Immature natural killer cell (primary cell): ENCODE measurements at places on chromosomes 4 and X.

DNA sequence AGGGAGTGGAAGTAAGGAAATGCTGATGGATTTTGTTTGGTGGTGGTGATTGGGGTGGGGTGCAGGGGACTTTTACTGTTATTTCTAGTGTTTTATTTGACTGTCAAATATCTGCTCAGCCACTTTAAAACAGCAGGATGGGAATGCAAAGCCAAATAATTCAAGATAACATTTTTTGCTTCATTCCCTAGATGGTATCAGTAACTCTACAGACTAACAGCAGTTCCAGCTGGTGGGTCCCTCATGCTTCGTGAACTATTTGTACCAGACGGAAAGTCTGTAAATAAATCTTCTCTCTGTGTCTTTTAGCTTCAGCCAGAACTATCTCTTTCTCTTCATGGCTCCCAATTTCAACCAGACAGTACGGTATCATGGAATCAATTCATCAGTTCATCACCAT, 27.5 kb downstream of the GPR143 start:
- H3K36me3 ChIP-seq, result no peaks in the 10 kb centered on the region
- H3K4me1 ChIP-seq, result no peaks in the 10 kb centered on the region
- peaks cover 4% of the 10 kb centered on the region for H3K27me3 ChIP-seq
- no peak for DNase-seq
- H3K27ac ChIP-seq, result no peak overlapping the region

GRCh38 chrX:51336584-51336983, 4.0 kb downstream of the NUDT10 start:
- no peaks in the 10 kb centered on the region for H3K27me3 ChIP-seq
- H3K27ac ChIP-seq, result no peak overlapping the region
- no peaks in the 10 kb centered on the region for H3K36me3 ChIP-seq
- peaks cover 3% of the 10 kb centered on the region for H3K4me1 ChIP-seq
- no peak overlapping the region for H3K4me3 ChIP-seq

DNA sequence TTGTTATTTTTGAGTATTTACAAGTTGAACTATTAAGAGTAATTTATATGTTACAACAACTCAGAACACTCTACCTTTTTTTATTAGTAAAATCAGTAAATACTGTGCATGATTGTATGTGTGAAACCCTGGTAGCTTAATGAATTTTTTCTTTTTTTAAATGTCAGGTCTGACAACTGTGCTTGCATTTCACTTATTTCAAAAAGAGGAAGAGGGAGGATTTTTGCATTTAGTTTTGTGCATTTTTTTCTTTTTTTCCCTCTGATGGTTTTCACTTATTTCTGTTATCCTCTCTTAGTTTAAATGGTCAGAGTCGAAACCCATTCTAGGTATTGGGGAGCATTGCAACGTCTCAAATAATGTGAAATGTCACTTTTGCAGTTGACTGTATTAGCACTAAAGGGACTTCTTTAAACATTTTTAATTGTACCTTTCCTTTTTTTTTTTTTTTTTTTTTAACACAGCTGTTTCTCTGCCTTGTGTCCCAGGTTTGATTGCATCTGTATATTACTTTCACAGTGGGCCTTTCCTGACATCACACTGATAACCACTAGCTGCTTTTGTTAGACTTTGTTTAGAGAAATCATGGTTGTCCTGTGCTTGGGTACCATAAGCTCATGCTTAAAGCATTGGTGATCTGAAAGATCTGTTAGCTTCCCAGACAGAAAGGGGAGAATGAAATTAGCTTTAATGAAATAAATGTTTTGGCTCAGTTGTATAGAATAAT, 28.5 kb downstream of the MOB1B start:
- no peak for DNase-seq
- H3K27ac ChIP-seq, result peak overlapping the region; percentile 57

- H3K27me3 ChIP-seq, result peaks cover 7% of the 10 kb centered on the region
- H3K4me3 ChIP-seq, result peak overlapping the region; percentile 55
- DNase-seq, result no peak
- H3K36me3 ChIP-seq, result peaks cover 11% of the 10 kb centered on the region
- H3K27ac ChIP-seq, result peak overlapping the region; percentile 84
Observed at GRCh38 chr4:336099-336892, 1.3 kb upstream of the ZNF141 start.

GRCh38 chrX:86724277-86724676, 576.0 kb downstream of the DACH2 start:
- no peak overlapping the region for H3K4me3 ChIP-seq
- H3K36me3 ChIP-seq, result no peaks in the 10 kb centered on the region
- H3K27ac ChIP-seq, result no peak overlapping the region
- H3K4me1 ChIP-seq, result no peaks in the 10 kb centered on the region
- H3K27me3 ChIP-seq, result no peaks in the 10 kb centered on the region

DNA sequence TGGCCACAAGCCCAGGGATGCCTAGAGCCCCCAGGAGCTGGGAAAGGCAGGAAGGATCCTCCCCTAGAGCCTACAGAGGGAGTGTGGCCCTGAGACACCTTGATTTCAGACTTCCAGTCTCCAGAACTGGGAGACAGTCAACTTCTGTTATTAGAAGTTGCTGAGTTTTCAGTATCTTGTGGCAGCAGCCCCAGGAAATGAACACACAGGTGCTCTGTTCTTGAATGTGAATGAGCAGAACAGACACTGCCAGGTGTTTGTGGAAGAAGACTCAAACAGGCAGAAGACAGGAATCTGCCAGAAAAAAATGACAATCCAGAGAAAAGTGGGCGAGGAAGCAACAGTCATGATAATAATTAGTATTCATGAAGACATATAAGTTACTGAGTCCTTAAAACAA, 64.5 kb upstream of the STS start:
- peaks cover 89% of the 10 kb centered on the region for H3K4me1 ChIP-seq
- H3K4me3 ChIP-seq, result peak overlapping the region; percentile 78
- H3K27me3 ChIP-seq, result peaks cover 6% of the 10 kb centered on the region
- no peaks in the 10 kb centered on the region for H3K36me3 ChIP-seq

- H3K4me3 ChIP-seq, result no peak overlapping the region
- no peak overlapping the region for H3K27ac ChIP-seq
- H3K4me1 ChIP-seq, result no peaks in the 10 kb centered on the region
- H3K36me3 ChIP-seq, result no peaks in the 10 kb centered on the region
- H3K27me3 ChIP-seq, result peaks cover 2% of the 10 kb centered on the region
Observed at GRCh38 chr4:113276464-113277170, 227.2 kb downstream of the ANK2 start.

- H3K27me3 ChIP-seq, result no peaks in the 10 kb centered on the region
- H3K4me1 ChIP-seq, result peaks cover 81% of the 10 kb centered on the region
- H3K36me3 ChIP-seq, result no peaks in the 10 kb centered on the region
- no peak overlapping the region for H3K4me3 ChIP-seq
- DNase-seq, result no peak
Observed at GRCh38 chr4:101115887-101116286, 231.4 kb downstream of the PPP3CA start.

GRCh38 chr4:81627590-81627989, 155.9 kb upstream of the RASGEF1B start:
- peaks cover 2% of the 10 kb centered on the region for H3K27me3 ChIP-seq
- H3K27ac ChIP-seq, result no peak overlapping the region
- H3K4me1 ChIP-seq, result no peaks in the 10 kb centered on the region
- no peaks in the 10 kb centered on the region for H3K36me3 ChIP-seq
- no peak overlapping the region for H3K4me3 ChIP-seq

DNA sequence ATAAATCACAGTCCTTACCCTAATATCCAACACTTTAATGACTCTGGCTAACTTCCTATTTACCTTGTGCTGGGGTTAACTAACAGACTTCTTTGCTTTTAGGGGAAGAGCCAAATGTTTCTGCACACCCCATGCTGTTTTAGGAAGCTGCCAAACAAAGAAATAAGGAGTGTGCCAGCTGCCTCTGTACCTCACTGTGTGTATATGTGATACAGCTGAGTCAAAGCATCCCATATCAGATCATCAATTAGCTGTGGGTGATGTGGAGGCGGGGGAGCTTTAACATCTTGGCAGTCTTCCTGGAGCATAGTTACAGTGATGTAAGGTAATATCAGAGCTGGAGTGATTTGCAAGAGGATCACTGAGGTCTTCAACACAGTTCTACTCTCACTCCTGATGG, 95.4 kb downstream of the COL25A1 start:
- no peak overlapping the region for H3K27ac ChIP-seq
- H3K27me3 ChIP-seq, result peaks cover 1% of the 10 kb centered on the region
- no peaks in the 10 kb centered on the region for H3K4me1 ChIP-seq
- no peak overlapping the region for H3K4me3 ChIP-seq

DNA sequence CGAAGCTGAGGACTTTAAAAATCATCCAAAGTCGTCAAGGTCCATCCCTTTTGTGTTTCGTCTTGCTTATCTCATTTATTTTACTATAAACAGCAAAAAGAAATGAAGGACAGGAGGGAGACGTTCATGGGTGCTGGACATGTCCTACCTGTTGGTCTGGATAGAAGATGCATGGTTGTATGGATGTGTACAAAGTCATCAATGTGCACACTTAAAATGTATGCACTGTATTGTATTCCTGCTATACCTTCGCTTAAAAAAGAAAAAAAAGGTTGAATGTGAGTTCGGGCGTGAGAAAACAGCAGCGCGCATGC, 313 bp upstream of the BLOC1S4 start:
- H3K36me3 ChIP-seq, result peaks cover 4% of the 10 kb centered on the region
- no peak for DNase-seq
- H3K27me3 ChIP-seq, result peaks cover 5% of the 10 kb centered on the region
- peak overlapping the region; percentile 96 for H3K4me3 ChIP-seq
- peaks cover 39% of the 10 kb centered on the region for H3K4me1 ChIP-seq
- peak overlapping the region; percentile 92 for H3K27ac ChIP-seq

DNA sequence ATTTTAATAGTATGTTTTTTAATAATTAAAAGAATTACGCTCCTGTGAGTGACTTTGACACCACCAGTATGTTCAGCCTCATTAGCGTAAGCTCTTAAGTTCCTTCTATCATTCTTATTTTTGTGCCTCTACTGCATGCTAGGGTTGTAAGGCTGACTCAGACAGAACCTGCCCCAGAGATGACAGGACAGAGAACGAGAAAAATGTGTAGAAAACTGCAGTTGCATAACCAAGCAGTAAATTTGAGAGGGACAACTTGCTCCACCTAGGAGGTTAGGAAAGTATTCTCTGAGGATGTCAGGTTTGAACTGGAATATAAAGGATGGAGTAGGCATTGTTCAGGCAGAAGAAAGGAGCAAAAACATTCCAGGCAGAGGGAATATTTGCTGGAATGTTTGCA, 98.7 kb downstream of the NFKB1 start:
- H3K27ac ChIP-seq, result no peak overlapping the region
- peaks cover 37% of the 10 kb centered on the region for H3K36me3 ChIP-seq
- DNase-seq, result no peak
- peaks cover 26% of the 10 kb centered on the region for H3K4me1 ChIP-seq

DNA sequence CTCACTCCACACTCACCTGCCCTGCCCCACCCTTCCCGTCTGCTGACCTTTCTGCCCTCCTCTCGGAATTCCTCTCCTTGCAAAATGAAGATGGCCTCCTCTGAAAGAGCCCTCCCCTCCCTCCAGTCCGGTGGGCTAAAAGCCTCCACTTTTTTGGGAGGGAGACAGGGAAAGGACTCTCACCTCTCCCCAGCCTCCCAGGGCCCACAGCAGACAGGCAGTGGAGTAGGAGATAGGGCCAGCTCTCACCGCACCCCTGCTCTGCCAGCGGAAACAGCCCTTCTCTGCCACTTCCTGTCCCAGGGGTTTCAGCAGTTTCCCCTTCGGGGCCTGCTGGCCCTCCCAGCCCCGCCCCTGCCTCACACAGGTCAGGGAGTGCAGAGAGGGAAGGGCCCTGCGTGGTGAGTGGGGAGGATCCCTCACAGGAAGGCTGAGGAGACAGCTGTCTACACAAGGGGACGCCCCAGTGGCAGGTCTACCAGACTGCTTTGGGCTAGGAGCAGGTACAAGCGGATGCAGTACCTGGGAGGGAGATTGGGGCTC, 18.2 kb downstream of the ELF4 start:
- peak overlapping the region; percentile 98 for H3K27ac ChIP-seq
- peak; percentile 84 for DNase-seq
- H3K4me1 ChIP-seq, result peaks cover 83% of the 10 kb centered on the region
- H3K4me3 ChIP-seq, result peak overlapping the region; percentile 96
- H3K36me3 ChIP-seq, result peaks cover 6% of the 10 kb centered on the region

DNA sequence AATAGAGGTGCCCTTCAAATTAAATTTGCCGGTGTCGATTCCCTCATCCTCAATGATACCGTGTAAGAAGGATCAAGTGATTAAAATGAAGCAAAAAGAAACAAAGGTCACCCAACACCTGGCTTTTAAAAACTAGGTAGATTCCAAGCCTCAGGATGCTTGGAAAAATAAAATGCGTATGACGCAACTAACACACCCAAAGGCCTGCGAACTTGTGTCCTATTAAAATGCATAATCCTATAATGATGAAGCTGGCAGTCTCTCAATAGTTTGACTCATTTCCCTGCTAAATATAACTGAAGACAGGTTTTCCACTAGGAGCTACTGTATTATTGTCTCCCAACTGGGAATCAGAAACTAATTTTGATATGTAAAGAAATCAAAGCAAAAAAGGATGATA, 263.2 kb downstream of the DHX15 start:
- no peaks in the 10 kb centered on the region for H3K4me1 ChIP-seq
- DNase-seq, result no peak
- H3K4me3 ChIP-seq, result no peak overlapping the region
- H3K27me3 ChIP-seq, result no peaks in the 10 kb centered on the region
- H3K36me3 ChIP-seq, result no peaks in the 10 kb centered on the region
- no peak overlapping the region for H3K27ac ChIP-seq
